Stimulated activated CD4-positive, alpha-beta T cell treated with anti-CD3 and anti-CD28 coated beads, Interleukin-4, amount 100 ng/mL, for 24 hours (primary cell): ENCODE measurements at places on chromosomes 1 and 21.

- no peak for DNase-seq
Observed at GRCh38 chr21:14617871-14618270, 71.8 kb upstream of the SAMSN1 start.

- no peak for DNase-seq
Observed at GRCh38 chr1:159338018-159338417, 35.9 kb downstream of the FCER1A start.

GRCh38 chr1:244444854-244445253, 6.9 kb downstream of the ADSS2 start:
- DNase-seq: no peak

DNA sequence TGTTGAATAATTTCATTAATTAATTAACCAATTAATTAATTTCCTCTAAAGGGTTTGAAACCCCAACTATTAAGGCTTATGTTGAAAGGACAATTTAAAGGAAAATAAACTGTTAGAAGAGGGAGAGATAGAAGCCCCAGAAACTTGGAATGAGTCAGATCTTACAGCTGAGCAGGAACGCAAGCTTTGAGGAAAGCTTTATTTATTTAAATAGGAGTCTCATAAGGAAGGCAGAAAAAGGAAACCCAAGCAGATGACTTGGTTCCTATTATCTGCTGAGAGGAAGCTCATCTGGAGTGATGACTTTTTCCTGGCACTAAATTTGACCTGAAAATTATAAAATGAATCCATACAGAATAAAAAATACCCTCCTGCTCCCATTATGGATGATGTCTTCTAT, 105.1 kb downstream of the ROR1 start:
- DNase-seq: no peak

- no peak for DNase-seq
Observed at GRCh38 chr1:169529068-169529642, 43.4 kb upstream of the SLC19A2 start.

DNA sequence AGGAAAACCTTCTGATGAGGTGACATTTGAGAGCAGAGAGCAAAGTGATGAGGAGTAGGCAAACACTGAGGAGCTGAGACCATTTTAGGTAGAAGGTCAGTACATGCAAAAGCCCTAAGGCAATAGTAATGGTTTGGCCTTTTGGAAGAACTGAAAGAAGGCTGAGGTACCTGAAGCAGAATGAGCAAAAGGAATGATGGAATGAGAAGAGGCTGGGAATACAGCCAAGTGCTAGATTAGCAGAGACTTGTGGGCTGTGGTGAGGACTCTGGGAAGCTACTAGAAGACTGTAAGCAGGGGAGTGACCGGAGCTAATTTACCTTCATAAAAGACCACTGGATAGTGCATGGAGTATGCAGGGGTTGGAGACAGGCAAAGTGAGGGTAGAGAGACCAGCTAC, 77.9 kb downstream of the GFI1 start:
- DNase-seq: no peak

DNA sequence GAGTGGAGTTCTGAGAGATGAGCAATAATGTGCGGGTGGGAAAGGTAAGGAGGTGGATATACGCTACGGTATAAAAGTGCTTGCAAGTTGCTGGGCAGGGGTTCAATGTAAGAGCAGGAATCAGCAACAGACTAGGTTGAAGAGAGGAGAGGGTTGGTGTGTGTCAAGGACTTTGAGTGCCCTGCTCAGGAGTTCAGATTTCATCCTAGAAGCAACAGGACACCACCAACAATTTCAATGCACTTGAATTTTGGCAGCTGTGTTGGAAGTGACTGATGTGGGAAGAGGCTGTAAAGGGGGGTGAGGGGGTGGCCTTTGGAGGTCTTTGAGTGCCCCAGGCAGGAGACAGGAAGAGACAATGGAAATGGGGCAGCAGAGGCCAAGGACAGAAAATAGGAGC, 57.3 kb downstream of the RHOU start:
- DNase-seq: no peak

- DNase-seq: no peak
Observed at GRCh38 chr1:216014086-216014485, 409.2 kb downstream of the USH2A start.

- DNase-seq: no peak
Observed at GRCh38 chr1:46466477-46467182, 23.0 kb upstream of the DMBX1 start.

DNA sequence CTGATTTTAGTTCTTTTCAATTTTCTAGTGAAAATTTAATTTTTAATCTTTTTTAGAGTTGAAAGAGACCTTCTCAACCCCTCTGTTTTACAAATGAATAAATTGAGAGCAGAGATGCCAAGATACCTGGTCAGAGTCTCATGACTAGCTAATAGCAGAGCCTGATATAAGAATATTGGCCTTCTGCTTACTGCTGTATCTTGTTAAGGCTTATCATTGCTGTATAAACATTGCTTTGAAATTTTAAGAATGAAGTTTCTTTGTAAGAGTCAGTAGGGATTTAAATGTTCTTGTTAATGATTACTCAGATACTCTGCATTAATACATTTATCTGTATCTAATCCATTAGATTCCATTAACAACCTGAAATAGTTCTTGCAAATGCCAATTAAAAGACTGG, 9.8 kb downstream of the XPR1 start:
- no peak for DNase-seq

- DNase-seq: no peak
Observed at GRCh38 chr1:34904236-34905097, 25.0 kb downstream of the DLGAP3 start.

- DNase-seq: peak; percentile 16
Observed at GRCh38 chr1:6025269-6026094, 20.2 kb upstream of the KCNAB2 start.

- no peak for DNase-seq
Observed at GRCh38 chr1:165703648-165704047, 5.3 kb upstream of the ALDH9A1 start.

- DNase-seq: no peak
Observed at GRCh38 chr1:183600634-183601033, 10.4 kb upstream of the NCF2 start.

DNA sequence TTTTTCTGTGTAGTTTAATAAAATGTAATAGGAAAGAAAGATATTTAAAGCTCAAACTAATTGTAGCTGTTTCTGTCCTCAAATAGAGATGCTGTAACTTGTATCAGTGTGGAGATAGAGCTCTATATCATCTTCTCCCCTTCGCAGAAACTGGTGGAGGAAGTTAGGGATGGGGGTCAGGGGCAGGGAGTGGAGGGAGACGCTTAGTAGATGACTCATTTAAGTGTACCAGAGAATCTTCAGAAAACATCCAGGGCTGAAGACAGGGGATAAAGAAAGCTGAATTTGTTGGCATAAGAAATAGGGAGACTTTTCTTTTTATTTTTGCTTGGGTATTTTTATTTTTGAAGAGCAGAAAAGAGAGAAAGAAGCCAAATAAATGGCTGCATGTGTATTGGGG, 282.6 kb upstream of the DPYD start:
- no peak for DNase-seq

DNA sequence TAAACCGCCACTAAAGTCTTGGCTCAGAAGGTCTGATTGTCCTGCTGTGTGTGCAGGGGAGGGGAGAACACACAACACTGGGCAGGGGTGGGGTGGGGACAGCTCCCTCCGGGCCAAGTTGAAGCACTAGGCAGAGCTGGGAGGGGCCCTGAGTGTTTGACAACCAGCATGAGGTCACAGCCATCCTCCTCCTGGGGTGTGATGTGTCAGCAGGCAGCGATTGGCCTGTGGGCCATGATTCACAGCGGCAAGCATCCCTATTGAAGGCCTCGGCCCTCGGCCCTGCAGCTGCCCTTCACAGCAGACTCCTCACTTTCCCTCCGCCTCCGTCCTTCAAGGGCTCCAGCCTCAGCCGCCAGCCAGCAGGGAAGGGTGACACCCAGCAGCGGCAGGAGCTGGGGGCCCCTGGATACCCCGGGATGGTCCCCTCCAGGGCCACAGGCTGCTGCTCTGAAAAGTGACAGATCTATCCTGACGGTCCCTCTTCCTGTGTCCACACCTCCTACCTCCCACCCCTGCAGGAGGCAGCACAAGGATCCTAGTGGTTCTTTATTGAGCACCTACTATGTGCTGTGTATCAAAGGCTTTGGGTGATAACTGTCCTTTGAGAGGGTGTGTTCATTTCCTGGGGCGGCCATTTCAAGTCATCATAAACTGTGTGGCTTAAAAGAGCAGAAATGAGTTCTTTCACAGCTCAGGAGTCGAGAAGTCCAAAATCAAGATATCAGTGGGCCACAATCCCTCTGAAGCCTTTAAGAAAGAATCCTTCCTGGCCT, 66.0 kb upstream of the SLC25A33 start:
- DNase-seq: no peak

DNA sequence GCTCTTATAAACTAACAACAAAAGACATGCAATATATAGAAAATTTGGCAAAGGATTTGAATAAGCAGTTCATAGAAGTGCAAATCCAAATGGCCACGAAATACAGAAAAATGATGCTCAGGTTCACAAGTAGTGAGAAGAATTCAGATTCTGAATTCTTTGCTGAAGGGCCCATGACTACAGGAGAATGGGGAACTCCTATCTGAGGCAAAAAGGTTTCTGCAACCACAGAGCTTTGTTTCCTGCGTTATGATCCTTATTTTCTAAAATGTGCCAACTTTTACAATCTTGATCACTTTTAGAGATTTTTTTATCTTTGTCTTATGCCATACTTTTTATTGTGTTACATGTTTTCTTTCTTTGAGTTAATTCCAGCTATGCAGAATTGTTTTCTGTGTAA, 91.3 kb downstream of the ITSN1 start:
- no peak for DNase-seq

GRCh38 chr1:6028042-6028850, 17.4 kb upstream of the KCNAB2 start:
- DNase-seq: peak; percentile 65

DNA sequence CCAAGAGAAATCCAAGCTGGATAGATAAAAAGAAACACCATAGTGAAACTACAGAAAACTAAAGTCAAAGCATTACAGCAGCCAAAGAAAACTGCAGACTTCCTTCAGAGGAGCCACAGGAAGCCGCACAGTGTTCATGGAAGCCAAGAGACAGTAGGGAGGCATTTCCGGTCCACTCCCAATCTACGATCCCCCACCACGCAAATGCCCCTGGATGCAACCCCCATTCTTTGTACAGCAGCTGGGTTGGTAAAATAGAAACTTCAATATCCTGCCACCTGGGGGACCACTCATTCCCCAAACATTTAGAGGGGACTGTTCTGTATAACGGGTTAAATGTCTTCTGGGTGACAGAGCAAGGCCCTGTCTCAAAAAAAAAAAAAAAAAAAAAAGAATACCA, 43.9 kb upstream of the TSPEAR start:
- DNase-seq: peak; percentile 34

DNA sequence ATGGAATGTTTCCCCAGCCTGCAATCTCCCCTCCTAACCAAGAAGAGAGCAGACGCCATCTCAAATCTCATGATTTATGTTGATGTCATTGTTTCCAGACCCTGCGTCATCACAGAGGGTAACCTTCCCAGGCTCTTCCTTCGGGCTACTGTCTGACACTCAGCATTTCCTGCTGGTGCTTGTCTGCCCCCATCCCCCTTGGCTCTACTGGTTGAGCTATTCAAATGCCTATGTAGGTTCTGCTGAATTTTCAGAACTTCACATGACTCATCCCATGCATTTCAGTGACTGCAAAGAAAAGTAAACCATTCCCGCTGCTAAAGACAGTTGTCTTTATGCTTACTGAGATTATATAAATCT, 24.8 kb upstream of the ITPKB start:
- peak; percentile 43 for DNase-seq

DNA sequence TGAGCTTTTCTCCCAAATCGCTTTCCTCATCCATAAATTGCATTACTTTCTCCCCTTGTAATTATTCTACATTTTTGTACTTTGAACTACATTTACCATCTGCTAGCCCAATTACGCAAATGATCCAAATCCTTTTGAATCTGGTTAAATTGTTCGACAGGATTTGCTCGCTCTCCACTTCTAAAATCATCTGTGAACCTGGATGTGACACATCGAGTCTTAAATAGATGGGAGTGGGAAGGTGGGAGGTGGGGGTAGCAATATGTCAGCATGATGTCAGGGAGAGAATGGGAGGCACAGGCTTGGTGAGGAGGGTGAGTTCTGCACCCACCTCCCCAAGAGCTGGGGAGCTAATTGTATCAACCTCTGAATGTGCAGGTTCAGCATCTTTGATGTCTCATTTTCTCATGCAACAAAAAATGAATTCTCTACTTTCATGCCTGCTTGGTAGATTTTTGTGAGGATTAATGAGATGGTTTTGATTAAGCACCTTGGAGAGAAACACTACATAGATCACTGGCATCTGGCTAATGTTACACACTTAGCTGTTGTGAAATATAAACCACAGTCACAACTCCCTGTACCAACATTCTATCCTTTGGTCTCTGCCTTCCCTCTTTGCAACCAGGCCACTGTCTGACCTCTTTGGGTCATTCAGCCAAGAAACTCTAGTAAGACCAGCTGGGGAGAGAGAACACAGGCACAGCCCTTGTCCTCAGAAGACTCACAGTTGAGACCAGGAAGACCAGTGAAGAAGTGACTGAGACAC, 165.1 kb downstream of the DAB1 start:
- no peak for DNase-seq

GRCh38 chr1:169595764-169596711, 9.8 kb upstream of the F5 start:
- peak; percentile 8 for DNase-seq

- no peak for DNase-seq
Observed at GRCh38 chr1:55604179-55604578, 389.0 kb upstream of the USP24 start.

GRCh38 chr1:162690672-162691434, 58.6 kb downstream of the DDR2 start:
- DNase-seq: no peak

DNA sequence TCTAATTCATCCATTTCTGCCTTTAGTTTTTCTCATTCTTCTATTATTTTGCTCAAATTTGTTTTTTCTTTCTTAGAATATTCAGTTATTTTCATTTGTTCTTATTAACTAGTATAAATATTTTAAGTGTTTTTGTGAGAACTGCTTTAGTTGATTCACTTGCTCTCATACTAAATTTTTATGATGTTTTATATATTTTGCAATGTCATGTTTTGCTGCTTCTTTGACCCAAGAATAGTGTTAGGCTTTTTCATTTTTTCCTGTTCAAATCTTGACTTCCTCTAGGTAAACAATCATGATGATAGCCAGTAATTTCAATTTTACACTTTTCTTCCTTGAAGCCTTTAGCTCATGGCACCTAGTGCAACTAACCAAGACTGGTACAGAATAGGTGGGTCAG, 45.2 kb downstream of the MAN1A2 start:
- no peak for DNase-seq

DNA sequence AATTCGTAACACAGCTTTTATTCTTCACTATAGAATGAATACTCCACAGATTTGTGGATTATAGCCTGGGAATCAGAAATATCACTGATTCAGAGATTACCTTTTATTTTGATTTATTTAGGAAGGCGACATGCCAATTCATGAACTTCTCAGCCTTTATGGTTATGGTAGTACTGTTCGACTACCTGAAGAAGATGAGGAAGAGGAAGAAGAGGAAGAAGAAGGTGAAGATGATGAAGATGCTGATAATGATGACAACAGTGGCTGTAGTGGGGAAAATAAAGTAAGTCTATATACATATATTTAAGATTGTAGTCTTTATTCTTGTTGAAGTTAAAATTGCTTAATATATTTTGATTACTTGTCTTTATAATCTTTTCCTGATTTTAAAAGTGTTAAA, 33.1 kb downstream of the MIER1 start:
- no peak for DNase-seq

- no peak for DNase-seq
Observed at GRCh38 chr1:119774746-119775490, 6.2 kb upstream of the HMGCS2 start.
